Activated T-helper 1 cell treated with anti-CD3 and anti-CD28 coated beads, Interleukin-2, amount 50 U/mL, for 16 hours (primary cell): ENCODE measurements at places on chromosomes 3 and 15.

DNA sequence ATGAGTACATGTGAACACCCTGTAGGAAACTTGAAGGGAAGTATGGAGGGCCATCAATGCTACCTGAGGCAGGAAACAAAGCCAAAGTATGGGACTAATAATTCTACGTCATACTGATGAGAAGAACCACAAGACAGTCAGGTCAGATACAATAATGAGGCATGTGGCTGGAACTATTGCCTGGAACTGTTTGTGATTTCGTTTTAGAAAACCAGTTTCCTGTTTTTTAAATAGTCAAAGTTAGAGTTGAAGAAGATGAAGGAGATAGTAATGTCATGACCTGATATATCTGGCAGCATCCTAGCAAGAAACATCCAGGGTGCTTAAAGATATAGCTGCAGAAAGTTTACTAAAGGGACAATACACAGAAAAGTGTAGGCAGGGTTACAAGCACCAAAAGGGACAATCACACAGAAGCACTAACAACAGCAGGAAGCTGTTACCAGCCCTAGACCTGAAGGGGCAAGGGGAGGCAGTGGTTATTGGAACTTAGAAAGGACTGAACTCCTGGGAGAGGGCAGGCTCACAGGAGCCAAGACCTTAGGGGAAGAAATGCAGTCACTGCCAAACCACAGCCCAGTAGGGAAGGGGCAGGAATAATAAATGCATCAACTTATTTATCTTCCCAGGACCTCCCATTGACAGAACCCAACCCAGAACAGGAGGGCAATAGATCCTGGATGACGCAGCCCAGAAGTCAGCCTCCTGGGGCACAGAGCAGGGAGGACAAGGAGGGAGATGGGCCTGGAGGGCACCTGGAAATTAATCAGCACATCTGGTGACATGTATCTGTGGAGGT, 302.1 kb upstream of the STT3B start:
- DNase-seq = no peak

GRCh38 chr15:75211436-75212199, 9.9 kb downstream of the C15orf39 start:
- no peak for DNase-seq

GRCh38 chr15:84924077-84924731, 39.7 kb downstream of the SLC28A1 start:
- no peak for DNase-seq

DNA sequence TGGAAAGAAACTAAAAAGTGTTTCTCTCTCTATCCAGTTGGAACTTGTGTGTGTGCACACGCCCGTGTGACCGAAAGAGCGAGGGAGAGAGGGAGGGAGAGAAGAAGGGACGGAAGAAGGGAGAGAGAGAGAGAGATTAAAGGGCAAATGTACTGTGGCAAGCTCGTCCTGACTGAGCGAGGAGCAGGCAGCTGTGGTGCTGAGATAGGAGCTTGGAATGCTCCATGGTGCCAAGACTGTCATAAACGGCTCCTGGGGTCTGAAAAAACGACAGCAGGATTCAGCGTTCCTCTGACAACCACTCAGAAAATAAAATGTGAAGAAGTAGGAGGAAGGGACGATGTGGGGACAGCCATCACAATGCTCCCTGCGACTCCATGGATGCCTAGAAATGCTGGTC, 276.0 kb downstream of the SV2B start:
- DNase-seq = no peak

GRCh38 chr3:195443391-195443989, 670 bp upstream of the ACAP2 start:
- no peak for DNase-seq

GRCh38 chr15:91061230-91061629, 38.8 kb upstream of the SV2B start:
- DNase-seq = no peak
